Activated T-cell treated with anti-CD3 and anti-CD28 coated beads, Interleukin-2, amount 50 U/mL, for 72 hours (primary cell): ENCODE measurements at places on chromosomes 3 and 15. TPM values are rescaled to one million over a fixed set of nuclear protein-coding genes. Genes with fewer than 3 reads are reported as not detected.

LTK gene
- total RNA-seq = 0.72 TPM

DNA sequence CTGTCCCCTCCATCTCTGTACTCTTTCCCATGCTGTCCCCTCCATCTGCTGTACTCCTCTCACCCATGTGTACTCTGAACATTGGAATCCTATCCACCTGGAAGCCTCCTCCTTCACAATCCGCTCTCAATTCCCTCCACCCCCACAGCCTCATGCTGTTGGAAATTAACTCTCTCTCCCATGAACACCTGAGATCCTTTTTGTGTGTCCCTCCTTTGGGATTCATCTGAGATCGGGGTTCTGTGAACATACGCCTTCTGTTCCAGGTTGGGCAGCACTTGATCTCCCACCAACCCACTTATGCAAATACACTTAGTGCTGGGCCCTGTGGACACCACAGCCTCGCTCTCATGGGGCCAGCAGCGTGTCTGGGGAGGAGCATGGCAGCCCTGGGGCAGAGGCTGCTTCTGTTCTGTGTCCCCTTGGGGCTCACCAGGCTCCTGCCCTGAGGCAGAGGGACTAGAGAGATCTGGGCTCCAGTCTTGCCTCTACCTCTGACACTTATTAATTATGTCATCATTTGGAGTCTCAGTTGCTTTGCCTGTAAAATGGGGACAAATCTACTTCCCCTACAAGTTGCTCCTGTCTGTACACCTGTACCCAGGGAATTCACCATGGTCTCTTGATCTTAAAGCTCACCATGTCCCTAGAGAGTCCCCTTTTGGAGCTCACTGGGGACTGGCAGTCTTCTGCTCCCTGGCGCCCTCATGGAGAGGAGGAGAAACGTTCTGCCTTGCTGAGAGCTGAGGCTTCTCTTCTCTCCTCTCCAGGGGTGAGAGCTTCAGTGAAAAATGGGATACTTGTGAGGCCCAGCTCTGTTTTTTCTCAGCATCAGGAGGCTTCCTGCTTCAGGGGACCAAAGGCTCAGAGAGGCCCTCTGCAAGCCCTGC, 42.7 kb downstream of the ITGA11 start:
- DNase-seq = no peak

DNA sequence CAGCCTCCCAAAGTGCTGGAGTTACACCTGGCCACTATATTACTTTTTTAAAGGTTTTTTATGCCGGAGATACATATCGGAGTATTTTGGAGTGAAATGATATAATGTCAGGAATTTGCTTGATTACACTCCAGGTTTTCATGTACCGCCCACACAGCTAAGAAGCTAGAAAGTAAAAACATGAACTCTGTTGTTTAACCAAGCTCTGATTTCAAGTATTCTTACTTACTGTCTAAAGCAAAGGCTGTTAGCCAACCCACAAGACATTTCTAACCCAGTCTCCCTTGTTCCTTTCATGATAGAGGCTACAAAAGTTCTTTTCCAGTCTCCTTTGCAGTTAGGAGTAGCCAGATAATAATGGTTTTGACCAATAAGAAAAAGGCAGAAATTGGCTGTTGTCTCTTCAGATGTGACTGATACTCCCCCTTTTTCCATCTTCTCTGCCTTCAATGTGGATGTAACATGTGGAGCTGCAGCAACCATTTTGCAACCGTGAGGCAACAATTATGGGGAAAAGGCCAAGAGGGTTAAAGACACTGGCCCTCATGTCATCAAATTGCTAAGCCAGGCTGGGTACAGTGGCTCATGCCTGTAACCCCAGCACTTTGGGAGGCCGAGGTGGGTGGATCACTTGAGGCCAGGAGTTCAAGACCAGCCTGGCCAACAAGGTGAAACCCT, 6.1 kb upstream of the CP start:
- no peak for DNase-seq

GNAT1 gene
- not detected for total RNA-seq

- no peak for DNase-seq
Observed at GRCh38 chr15:95327661-95328060, 1002.8 kb upstream of the NR2F2 start.

DNA sequence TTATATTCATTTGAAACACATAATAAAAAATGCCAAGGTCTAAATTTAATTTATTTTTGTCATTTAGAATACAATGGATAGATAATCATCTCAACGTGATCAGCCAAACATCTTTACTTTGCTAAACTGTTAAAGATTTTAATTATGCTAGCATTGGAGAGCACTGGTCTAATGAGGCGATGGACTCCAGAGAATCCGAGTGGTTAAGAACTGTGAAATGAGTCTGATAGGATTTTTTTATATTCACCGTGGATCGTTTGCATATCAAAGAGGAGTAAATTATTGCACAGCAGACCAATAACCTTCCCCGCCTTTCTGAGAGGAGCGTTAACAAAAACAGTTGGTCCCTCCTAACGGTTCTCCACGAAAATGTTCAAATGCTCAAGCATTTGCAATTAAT, 540.8 kb downstream of the FOXP1 start:
- no peak for DNase-seq

NEK10 gene
- 0.09 TPM for total RNA-seq

GRCh38 chr3:99711351-99711750, 73.0 kb downstream of the COL8A1 start:
- no peak for DNase-seq

DNA sequence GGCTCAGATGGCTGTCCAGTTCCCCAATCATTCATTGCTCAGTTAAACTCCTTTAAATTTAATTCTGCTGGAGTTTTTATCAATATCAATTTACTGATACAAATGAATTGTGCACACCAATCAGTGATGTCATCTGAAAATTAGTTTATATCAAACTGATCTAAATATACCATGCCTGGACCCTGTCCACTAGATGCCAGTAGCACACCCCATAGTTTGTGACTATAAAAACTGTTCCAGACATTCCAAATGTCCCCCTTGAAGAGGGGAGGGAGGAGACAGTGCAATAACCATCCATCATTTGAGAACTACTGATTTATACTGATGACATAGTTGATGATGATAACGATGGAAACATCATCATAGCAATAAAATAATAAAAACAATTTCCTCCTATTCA, 232.1 kb downstream of the MAGI1 start:
- DNase-seq = no peak

DNA sequence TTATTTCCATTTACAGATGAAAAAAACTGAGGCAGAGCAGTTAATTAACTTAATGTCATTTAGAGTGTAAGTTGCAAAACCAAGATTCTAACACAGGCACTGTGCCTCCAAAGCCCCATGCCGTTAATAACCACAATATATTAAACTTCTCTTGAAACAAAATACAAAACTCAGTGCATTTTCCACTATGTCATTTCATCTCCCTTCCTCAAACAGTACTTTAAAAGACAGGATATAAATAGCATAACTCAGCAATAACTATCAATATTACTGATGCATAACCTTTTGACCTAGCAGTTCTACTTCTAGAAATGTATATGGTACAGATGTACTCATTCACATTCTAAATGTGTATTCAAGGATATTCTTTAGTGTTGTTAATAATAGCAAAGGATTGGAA, 5.1 kb upstream of the TASOR start:
- DNase-seq = no peak

DNA sequence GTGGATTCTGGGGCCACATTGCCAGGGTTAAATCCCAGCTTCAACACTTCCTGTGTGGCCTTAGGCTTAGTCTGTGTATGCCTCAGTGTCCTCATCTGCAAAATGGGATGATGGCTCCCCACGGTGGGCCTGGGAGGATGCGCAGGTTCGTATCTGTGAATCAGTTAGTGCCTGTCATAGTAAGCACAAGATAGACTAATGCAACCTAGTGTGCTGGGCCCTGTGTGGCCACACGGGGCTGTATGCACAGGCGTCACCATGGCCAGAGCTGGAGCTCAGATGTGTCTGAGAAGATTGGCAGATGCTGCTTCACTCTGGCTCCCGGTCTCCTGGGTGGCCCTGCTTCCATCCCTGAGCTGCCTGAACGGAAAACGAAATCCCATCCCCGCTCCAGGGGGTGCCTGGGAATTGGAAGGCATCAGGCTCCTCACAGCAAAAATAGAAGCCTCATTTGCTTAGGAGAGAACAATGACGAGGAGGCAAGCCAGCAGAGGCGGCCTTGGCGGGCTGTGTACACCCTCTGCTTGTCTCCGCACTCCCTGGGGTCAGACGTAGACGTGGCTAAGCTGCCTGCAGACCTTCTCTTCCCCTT, 103.6 kb downstream of the APBA2 start:
- DNase-seq = peak; percentile 25

- no peak for DNase-seq
Observed at GRCh38 chr3:66014651-66015050, 24.1 kb downstream of the MAGI1 start.

DNA sequence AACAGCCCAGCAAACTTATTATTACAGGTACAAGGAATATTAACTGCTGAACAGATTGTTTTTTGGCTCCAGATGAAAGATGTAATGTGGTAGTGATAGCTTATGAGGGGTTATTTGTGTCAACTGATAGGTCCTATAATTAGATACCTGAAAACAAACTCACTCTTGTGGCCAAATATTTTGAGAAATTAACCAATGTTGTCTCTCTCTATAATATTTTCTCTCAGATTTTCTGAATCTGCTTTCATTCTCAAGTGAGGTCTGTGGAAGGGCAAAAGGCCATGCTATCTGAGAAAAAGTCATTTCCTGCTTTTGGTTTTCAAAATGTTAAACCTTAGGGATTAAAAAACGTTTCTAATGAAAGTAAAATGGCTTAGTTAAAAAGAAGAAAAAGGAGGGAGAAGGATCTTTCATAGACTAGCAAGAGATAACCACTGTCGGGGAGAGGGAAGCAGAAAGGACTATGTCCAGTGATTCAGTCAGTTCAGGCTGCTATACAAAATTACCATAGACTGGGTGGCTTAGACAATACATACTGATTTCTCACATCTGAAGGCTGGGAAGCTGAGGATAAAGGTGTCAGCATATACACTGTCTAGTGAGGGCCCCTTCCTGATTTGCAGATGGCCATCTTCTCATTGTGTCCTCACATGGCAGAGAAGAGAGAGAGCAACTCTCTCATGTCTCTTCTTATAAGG, 277.5 kb upstream of the P2RY1 start:
- no peak for DNase-seq

- DNase-seq = no peak
Observed at GRCh38 chr15:39698444-39699390, 83.9 kb downstream of the FSIP1 start.

DNA sequence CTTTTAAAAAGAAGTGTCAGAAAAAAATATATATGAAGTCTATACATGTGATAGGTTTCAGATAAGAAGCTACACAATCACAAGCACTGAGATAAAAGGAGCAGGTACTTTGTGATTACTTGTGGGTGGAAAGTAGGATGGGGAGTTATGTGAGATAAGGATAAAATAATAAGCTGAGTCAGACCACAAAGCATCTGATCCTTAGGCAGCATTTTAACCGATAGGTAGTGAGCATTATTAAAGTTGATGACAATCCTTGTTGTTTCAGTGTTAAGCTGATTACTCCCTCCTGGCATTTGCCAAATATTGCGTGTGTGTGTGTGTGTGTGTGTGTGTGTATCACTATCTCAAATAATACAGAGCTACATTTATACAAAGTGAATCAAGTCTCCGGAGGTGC, 483.1 kb downstream of the NAALADL2 start:
- DNase-seq = no peak

- DNase-seq = no peak
Observed at GRCh38 chr15:89489376-89489775, 7.0 kb downstream of the RHCG start.

DNA sequence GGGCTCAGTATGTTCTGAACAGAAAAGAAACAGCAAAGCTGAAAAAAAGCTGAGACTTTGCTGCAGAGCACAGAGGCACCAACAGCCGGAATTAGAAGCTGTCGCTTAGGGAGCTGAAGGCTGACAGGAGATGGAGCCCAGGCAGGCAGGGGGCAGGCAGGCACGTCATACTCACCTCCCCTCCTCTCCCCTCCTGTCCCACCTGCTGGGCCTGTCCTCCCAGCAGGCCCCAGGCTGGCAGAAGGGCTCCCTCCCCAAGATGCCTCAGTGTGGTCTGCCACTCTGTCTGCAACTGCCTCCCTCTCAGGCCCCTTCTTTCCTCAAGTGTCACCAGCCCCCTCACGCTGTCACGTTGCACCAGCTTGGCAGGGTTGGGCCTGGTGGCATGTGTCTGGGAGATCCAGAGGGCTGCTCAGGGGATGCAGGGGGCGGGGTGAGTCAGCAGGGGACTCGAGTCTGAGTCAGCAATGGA, 3.2 kb upstream of the ANKRD63 start:
- no peak for DNase-seq

CSK gene
- 200 TPM for total RNA-seq

STRA6 gene
- 0.46 TPM for total RNA-seq

COL6A5 gene
- total RNA-seq = not detected

SPRED1 gene
- total RNA-seq = 1.5 TPM

DNA sequence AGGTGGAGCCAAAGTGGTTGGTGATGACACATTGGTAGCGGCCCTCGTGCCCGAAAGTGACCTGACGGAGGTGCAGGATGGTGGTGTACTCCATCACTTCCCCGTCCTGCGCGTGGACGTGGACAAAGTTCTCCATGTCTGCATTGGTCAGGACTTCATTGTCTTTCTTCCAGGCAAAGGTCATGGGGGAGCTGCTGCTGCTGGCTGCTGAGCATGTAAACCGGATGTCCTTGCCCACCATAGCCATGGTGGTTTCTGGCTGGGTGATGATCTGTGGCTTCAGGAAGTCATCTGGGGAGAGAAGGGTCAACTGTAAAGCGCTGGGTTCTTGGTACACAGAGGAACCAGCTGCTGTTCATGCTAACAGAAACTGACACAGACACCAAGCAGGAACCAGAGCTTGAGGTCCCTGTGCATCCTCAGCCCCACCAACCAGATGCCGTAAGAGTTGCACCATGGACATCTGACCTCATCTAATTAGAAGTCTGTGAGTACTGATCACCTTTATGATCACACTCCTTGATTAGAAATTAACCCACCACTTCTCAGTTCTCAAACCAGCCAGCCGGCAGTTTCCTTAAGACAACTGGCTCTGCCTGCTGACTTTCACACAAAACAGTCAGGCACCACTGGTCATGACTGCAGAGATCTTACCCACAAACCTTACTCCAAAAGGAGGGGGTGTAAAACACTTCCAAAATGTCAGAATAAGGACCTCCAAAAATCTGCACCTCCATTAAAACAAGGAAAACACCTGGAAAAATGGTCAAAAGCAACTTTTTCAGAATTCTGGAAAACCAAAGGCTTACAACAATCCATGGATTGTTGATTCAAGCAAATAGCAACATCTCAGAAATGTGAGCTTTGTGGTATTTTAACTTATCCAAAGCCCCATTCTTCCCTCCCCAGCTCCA, 114.6 kb downstream of the LRIG1 start:
- DNase-seq = no peak

DNA sequence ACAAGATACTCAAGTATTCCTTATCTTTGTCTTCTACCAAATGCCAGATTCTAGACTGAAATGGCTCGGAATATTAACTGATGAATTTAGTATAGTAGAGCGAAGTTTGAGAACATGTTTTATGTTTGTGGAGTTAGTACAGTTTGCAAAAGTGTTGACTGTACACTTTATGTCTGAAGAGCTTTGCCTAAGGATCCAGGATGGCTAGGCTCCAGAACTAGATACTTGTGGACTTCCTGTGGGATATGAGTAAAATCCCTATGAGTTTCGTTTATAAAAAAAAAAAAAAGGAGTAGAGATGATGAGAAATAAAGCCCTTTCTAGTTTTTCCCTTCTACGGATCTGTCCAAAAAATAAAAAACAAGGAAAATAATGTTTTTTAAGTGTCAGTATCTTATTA, 96.7 kb downstream of the TP63 start:
- DNase-seq = no peak

- DNase-seq = no peak
Observed at GRCh38 chr3:187401856-187402255, 33.7 kb downstream of the RTP4 start.
